Renal pelvis (tissue), 12 donors: ENCODE measurements at places on chromosomes 6 and 20.
A peak's percentile ranks its signal among the peaks of the same experiment; 100 is the strongest.

GRCh38 chr6:168093634-168094033 lies 14.6 kb upstream of the FRMD1 start:
- no peak for DNase-seq

DNA sequence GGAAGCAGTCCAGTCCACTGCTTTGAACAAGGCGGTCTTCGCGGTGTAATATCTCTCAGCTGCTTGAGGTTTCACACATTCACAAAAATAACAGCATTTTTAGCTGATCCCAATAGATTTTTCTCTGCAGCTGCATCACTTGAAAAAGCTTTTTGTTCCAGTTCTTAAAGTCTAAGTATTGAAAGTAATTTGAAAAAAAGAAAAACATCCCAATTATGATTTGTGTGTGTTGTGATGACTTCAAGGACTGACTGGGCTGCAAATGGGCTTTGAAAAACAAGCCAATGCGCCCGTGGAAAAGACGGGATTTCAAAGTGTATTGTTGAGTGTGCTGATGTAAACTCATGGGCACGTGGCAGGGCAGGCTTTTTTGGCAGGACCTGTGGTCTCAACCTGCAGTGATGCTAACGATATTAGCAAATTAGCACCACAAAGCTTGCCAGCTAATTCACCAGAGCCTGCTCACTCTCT lies 151.1 kb downstream of the TMEM242 start:
- no peak for DNase-seq

- DNase-seq = no peak
Measured at GRCh38 chr20:51767867-51768758, at the start of gene ATP9A. TSS of gene ATP9A (minus strand) at chr20:51768390. CDS start at chr20:51768369, 21 bp downstream.

DNA sequence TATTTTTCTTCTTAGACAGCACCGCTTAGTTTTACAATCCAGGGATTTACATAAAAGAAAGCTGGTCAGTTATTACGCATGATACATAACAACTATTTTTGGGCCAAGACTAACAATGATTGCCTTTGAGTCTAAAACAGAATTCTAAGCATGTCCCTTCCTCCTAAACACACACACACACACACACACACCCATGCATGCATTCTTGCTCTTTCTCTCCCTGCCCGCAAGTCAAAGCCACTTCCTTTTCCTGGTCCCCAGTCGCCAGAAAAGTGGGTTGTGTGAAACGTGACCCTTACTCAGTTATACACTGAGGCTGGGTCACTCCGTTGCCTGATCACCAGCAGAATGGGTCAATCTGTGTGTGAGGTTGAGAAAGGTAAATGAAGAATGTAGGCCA lies 31.4 kb downstream of the FYN start:
- DNase-seq = no peak

GRCh38 chr20:19913349-19913748 lies 103.8 kb upstream of the NAA20 start:
- DNase-seq = no peak

- DNase-seq = no peak
Measured at GRCh38 chr6:169850154-169850553, 98.7 kb downstream of the ERMARD start.

DNA sequence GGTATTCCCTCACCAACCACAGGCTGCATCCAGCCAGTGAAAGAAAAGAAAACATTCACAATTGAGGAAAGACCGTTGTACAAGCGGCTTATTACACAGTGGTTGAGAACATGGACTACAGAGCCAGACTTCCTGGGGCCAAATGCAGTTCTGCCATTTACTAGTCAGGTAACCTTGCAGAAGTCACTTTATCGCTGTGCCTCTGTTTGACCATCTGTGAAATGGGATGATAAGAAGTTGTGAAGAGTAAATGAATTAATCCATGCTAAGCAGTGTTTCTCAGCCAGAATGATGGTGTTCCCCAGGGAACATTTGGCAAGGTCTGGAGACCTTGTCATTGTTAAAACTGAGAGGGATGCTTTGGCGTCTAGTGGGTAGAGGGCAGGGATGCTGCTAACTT lies 14.8 kb downstream of the ARHGAP40 start:
- DNase-seq = no peak

DNA sequence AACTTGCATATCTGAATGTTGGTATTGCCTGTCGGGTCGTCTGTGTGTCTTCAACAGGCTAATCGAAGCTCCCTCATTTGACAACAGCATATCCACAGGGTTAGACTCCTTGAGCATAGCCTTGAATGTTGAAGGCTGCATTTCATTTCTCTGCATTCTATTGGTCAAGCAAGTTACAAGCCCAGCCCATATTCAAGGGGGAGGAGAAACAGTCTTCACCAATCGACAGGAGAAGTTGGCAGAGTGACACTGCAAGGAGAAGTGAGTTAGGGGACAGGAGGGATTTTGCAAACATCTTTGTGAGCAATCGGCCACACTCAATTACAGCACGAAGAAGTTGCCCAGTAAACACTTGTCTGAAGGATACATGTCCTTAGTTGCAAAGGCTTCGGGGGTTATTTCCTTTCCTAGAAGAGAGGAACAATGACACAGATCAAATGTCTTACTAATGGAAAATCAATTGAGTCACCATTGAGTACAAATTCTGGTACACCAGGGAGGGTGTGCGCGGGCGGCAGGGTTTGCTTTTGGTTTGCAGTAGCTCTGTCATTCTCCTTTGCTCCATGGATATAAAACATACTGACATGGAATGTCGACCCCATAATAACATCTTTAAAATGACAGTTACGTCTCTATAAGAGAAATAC lies 60.6 kb upstream of the NT5E start:
- no peak for DNase-seq

DNA sequence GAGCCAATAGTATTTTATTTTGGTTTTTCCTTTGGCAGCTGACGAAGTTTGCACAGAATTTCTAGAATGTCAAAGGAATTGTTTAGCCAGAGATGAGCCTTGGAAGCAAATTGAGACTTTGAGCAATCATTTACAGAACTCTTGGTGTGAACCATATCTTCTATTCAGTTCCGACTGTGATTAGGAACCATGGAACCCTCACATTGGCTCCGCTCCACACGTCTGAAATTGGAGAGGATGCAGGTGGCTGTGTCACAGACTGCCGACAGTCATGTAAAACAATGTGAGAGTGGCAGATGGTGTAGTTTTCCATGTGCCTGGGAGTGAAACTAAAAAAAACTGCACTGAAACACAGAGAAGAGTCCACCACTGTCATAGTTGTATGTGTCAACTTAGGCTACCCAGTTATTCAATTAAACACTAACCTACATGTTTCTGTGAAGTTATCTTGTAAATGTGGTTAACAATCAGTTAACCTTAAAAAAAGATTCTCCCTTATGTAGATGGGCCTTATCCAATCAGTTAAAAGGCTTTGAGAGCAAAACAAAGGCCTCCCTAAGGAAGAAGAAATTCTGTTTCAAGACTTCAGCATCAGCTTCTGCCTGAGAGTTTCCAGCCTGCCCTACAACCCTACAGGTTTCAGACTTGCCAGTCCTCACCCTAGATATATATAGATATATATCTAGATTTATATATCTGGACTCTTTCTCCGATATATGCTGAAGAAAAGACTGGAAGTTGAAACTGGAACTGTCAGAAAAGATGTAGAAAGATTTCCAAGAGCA lies 3.3 kb upstream of the HMGN4 start:
- peak; percentile 57 for DNase-seq

DNA sequence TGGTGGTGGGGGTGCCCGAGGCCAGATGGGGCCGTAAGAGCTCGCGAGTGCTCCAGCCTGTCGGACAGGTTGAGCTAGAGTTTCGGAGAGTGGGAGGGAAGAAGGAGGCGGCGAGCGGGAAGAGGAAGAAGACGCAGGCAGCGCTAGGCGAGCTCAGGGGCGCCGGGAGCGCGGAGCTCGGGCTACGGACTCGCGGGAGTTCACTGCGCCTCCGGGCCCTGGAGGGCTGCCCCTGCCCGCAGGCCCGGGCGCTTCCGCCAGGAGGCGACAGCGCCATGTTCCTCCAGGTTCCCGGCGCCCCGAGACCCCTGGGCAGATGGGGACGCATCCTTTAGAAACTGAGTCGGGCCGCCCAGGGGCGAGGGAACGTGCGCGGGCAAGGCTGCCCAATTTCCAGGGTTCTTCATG lies 984 bp downstream of the TFAP2C start:
- DNase-seq = no peak

GRCh38 chr6:155880900-155881299 lies 425.3 kb upstream of the NOX3 start:
- DNase-seq = no peak

DNA sequence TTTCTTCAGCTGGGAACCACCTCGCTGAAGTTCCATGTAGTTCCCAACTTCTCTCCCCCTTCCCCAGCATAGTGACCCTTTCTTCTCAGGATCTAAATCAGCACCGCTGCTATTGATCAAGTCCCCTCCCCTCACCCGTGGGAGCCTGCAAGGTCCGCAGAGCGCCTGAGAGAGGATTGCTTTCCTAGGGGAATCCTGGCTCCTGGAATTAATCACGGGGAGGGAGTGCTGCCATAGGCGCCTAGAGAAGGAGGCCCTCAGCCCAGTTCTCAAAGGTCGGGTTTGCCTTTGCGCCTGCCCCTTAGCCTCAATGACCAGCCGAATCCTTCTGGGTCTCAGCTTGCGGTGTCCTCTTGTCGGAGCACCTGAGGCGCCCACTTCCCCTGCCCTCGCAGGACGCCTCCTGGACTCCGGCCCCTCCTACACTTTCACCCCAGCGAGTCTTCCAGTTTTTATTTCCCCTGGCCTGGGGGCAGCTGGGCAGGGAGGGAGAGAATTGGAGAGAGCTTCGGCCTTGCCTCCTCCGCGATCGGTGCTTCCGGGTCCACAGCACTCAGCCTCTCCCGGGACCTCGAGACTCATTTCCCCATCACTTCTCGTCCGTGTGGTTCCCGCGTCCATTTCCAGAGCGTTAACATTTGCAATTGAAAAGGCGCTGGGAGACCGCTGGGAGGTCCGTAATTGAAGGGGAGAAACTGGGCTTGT lies 3.1 kb upstream of the NKX2-2 start:
- no peak for DNase-seq

DNA sequence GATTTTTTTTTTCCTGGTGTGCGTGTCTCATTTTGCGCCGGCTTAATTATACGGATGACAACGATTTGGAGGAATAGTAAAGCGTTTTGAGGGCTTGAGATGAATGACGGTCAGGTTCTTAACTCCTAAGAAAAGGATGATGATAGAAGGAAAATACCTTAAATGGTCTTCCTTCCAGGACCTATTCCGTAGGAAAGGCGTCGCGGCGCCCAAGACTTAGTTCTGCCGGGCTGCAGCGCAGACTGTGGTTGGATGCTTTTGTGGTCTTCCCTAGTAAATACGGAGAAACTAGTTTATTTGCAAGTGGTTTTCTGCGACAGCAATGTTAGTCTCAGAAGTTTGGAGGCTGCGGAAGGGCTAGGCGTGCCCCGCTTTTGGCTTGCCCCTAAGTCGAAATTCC lies 8.4 kb downstream of the GNAS-AS1 start:
- no peak for DNase-seq

- DNase-seq = no peak
Measured at GRCh38 chr20:3119044-3119443, 34.5 kb upstream of the AVP start.

DNA sequence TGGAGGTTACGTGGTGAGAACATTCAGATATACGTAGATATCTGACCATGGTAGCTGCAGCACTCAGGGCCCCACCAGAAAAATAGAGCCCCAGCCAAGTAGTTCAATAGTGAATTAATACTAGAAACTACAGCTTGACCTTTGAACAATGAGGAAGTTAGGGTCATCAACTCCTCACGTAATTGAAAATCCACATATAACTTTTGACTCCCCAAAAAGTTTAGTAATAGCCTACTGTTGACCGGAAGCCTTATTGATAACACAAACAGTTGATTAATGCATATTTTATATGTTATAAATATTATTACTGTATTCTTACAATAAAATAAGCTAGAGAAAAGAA lies 117.9 kb downstream of the SNX5 start:
- no peak for DNase-seq

GRCh38 chr6:21158149-21158548 lies 435.4 kb upstream of the SOX4 start:
- no peak for DNase-seq

DNA sequence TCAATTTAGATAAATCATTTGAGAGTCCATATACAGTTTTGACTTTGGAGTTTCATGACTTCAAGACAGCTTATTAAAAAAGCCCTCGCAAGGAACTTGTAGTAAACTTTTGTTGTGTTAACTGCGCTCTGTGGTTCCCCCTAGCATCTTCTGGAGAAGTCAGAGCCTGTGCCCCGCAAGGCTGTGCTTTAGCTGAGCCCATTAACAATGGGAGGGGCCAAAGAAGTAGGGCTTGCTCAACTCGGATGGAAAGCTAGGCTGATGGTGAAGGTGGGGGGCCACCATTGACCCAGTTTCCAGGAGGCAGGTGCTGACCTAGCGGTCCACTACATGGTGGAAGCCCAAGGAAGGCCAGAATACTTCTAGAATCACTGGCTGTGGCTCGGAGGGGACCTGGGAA lies 29.3 kb upstream of the OVOL2 start:
- no peak for DNase-seq

- no peak for DNase-seq
Measured at GRCh38 chr6:16651871-16652270, 109.4 kb downstream of the ATXN1 start.

DNA sequence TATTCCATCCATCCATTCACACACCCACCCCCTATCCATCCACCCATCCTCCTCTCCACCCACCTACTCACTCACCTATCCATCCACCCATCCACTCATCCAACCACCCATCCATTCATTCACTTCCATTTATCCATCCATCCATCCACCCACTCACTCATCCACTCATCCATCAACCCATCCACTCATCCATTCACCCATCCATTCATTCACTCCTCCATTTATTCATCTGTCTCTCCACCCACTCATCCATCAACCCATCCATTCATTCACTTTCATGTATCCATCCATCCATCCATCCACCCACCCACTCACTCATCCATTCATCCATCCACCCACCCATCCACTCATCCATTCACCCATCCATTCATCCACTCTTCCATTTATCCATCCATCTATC lies 84.1 kb downstream of the SRC start:
- no peak for DNase-seq

DNA sequence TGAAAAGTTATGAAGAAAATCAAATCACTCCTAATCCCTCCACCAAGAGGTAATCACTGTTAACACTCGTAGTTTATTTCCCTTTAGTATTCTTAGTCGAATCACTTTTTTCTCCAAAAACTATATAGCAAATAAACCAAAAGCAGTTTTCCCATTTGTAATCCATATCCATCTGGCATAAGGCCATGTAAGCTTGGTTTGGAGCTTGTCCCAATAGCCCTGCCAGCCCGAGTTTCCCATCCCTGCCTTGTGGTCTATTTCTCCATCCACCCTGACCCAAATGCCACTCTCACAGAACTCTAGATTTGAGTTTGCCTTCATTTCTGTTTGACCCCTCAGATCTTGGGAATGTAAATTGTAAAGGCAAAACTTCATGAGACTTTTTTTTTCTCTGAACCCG lies 71.8 kb upstream of the DSP start:
- no peak for DNase-seq

- peak; percentile 42 for DNase-seq
Measured at GRCh38 chr6:151675746-151676459, 131.6 kb upstream of the ESR1 start.
